ENCODE measurements at places on chromosomes 13 and 19.

GRCh38 chr19:1360818-1361461 is 22.8 kb upstream of the NDUFS7 start:
- ATAC-seq: no peak
- peaks cover 43% of the 10 kb centered on the region for H3K4me1 ChIP-seq
- H3K27ac ChIP-seq: no peak overlapping the region
- no peak overlapping the region for H3K4me3 ChIP-seq
- no peaks in the 10 kb centered on the region for H3K27me3 ChIP-seq

DNA sequence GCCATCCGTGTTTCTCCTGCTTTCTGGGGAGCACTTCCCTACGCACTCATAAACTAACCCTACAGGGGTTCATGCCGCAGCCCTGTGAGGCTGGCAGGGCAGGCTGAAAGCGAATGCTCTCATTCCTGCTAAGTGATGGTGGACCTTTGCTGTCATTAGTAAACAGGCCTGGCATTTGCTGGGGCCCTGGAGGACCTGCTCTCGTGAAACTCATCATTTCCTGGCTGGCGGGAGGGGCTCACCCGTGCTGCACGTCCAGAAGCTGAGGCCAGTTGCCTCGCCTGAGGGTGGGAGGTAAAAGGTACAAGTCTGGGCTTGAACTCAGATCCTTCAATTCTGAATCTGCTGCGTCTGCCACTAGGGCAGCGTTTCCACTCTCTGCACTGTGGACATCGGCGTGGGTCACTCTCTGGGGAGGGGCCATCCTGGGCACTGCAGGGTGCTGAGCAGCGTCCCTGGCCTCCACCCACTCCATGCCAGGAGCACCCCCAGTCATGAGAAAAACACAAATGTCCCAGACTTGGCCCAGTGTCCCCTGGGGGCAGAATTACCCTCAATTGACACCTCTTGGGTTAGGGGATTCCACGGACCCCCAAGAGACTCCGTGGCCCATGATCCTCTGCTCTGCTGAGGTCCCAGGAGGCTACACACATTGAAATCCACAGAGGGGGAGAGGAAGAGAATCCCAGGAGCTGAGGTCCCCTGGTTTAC is 7.0 kb downstream of the MOB3A start:
- H3K4me3 ChIP-seq: peak overlapping the region; percentile 70
- peak overlapping the region; percentile 89 for H3K27ac ChIP-seq
- H3K27me3 ChIP-seq: no peaks in the 10 kb centered on the region
- peaks cover 84% of the 10 kb centered on the region for H3K4me1 ChIP-seq

DNA sequence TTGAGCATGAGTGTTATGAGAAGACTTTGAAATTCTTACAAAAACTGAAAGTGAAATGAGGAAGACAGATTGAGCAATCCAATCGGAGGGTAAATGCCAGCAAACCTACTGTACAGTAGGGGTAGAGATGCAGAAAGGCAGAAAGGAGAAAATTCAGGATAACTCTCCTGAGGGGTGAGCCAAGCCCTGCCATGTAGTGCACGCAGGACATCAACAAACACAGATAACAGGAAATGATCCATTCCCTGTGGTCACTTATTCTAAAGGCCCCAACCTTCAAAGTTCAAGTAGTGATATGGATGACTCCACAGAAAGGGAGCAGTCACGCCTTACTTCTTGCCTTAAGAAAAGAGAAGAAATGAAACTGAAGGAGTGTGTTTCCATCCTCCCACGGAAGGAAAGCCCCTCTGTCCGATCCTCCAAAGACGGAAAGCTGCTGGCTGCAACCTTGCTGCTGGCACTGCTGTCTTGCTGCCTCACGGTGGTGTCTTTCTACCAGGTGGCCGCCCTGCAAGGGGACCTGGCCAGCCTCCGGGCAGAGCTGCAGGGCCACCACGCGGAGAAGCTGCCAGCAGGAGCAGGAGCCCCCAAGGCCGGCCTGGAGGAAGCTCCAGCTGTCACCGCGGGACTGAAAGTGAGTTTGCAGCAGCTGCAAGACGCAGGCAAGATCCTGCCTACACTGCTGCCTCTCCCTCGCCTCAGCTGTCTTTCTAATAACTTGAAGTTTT is at the start of gene TNFSF13B:
TNFSF13B (plus strand) TSS at position 118 of the 728 bp plus-strand sequence; CDS start at position 296, 178 bp downstream.
- peaks cover 34% of the 10 kb centered on the region for H3K4me1 ChIP-seq
- peak; percentile 88 for ATAC-seq
- peak within 1 kb of the TSS; percentile 73 for H3K27ac ChIP-seq
- H3K4me3 ChIP-seq: peak within 1 kb of the TSS; percentile 69

DNA sequence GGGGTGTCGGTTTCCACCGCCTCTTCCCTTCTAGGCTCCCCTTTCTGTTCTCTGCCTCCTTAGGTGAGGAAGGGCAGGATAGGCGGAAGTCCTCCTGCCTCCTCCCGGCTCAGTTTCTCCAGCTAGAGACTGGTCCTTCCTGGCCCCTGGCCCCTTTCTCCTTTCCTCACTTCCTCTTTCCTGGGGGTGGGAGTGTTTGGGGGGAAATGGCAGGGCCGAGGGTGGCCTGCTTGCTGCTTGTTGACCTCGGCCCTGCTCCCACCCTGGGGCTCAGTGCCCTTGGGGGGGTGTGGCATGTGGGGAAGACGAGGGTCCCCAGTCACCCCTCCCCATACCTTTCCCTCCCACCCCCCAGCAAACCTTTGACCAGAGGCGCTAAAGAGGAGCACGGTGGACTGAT is 5.0 kb downstream of the U2AF2 start:
- H3K27ac ChIP-seq: peak overlapping the region; percentile 88
- no peaks in the 10 kb centered on the region for H3K27me3 ChIP-seq
- peaks cover 76% of the 10 kb centered on the region for H3K4me1 ChIP-seq
- H3K4me3 ChIP-seq: peak overlapping the region; percentile 66

DNA sequence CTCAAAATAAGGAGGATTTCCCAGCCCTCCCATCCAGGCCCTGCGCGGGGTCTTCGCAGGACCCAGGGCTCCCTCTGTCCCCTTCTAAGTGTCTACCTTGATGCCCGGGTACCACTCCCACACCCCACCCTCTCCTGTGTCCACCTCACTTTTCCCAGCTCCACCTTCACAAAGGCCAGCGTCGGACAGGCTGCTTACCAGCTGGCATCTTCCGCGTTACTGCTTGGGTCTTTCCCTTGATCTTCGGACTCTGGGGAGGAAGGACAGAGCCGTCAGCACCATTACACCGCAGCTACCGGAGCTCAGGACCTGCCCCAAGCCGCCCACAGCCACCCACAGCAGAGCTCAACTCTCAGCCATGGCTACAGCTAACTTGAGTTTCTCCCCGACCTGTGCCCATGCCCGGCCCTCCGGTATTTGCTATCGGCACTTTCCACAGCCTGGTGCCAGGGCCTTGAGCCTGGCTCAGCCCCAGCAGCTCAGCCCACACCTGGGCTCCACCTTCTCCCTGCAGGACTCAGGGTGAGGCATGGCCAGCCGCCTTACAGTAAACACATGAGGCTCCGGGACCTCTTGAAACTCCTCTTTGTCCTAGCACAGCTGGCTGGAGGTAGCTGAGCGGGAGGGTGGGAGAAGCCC is 3.8 kb downstream of the C13orf46 start:
- ATAC-seq: peak; percentile 22
- no peaks in the 10 kb centered on the region for H3K27me3 ChIP-seq
- H3K36me3 ChIP-seq: peaks cover 11% of the 10 kb centered on the region
- no peak overlapping the region for H3K4me3 ChIP-seq
- H3K27ac ChIP-seq: no peak overlapping the region

GRCh38 chr19:2509096-2509495 is 33.2 kb downstream of the GADD45B start:
- ATAC-seq: no peak

GRCh38 chr13:80235166-80235966 is 105.6 kb downstream of the SPRY2 start:
- H3K27me3 ChIP-seq: peaks cover 13% of the 10 kb centered on the region
- ATAC-seq: no peak
- H3K4me1 ChIP-seq: no peaks in the 10 kb centered on the region
- H3K4me3 ChIP-seq: no peak overlapping the region

- no peak overlapping the region for H3K27ac ChIP-seq
- no peak for ATAC-seq
- H3K36me3 ChIP-seq: peaks cover 16% of the 10 kb centered on the region
Observed at GRCh38 chr19:10462557-10462956, 40.6 kb downstream of the KEAP1 start.

- H3K27ac ChIP-seq: peak overlapping the region; percentile 95
- no peaks in the 10 kb centered on the region for H3K27me3 ChIP-seq
- peak; percentile 93 for ATAC-seq
- peaks cover 63% of the 10 kb centered on the region for H3K4me1 ChIP-seq
- H3K4me3 ChIP-seq: peak overlapping the region; percentile 89
Observed at GRCh38 chr19:38263689-38264485, 486 bp upstream of the SPINT2 start.

DNA sequence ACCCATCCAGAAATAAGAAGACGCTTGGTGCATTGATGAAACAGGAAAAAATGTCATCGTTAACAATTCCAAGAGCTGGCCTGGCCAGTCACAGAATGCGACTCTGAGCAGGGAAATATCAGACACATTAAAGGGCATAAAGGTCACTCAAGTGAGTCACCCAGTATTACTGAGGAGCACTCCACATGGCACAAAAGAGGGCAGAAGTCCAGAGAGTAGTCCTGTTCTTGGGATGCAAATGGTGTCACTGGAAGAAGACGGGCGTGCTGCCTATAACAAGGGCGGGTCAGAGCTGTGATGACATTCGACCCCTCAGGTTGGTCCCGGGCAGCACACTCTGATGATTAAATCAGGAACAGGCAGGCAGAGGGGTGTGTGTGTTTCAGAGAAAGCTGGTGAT is 720.3 kb downstream of the UQCRFS1 start:
- no peaks in the 10 kb centered on the region for H3K4me1 ChIP-seq
- H3K4me3 ChIP-seq: no peak overlapping the region
- ATAC-seq: no peak
- no peak overlapping the region for H3K27ac ChIP-seq
- no peaks in the 10 kb centered on the region for H3K36me3 ChIP-seq

GRCh38 chr13:20610006-20610405 is 43.0 kb downstream of the IFT88 start:
- ATAC-seq: no peak
- no peaks in the 10 kb centered on the region for H3K4me1 ChIP-seq
- H3K27me3 ChIP-seq: no peaks in the 10 kb centered on the region
- no peak overlapping the region for H3K4me3 ChIP-seq
- H3K36me3 ChIP-seq: peaks cover 29% of the 10 kb centered on the region

DNA sequence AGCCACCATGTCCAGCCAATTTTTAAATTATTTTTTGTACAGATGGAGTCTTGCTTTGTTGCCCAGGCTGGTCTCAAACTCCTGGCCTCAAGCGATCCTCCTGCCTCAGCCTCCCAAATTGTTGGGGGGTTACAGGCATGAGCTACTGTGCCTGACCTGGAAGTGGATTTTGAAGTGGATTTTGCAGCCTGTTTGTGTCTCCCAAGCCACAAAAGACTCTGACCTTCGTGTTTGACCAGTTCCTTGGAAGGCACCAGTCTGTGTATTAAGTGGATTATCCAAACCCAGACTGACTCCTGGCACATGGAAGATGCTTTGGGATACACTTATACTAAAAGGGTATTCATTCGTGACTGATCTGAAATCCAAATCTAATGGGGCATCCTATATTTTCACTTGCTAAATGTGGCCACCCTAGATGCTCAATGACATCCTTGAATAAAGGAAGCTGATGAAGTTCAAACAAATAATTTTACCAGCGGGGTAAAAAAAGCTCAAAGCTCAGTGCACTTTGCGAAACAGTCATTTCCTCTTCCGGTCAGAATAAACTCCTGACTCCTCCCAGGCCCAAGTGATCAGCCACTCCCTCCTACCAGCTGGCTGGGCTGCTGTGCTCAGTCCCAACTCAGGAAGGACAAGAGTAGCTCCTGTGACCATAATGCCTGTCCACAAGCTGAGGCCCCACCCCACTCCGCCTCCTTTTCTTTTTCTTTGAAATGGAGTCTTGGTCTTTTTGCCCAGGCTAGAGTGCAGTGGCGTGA is 32.6 kb upstream of the GATAD2A start:
- no peaks in the 10 kb centered on the region for H3K27me3 ChIP-seq
- peak; percentile 98 for ATAC-seq
- H3K4me1 ChIP-seq: peaks cover 9% of the 10 kb centered on the region
- H3K4me3 ChIP-seq: peak overlapping the region; percentile 38

DNA sequence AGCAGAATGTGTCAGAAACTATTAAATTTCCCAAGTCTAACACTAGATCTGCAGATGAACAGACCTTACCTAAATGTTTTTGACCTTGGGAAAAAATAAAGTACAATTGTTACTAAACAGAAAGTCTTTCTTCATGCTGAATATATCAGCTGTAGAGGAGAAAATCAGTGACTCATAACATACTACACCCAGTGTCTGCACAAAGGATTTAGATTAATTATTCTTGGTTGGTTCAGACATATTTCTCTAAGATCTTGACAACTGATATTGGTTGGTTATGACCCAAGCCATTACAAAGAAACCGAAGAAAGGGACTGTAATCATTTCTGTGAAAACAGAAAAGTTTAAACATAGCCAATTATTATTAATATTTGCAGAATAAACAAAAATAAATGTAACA is 225.1 kb downstream of the HS6ST3 start:
- H3K27ac ChIP-seq: no peak overlapping the region
- H3K4me1 ChIP-seq: no peaks in the 10 kb centered on the region
- no peak for ATAC-seq
- H3K27me3 ChIP-seq: no peaks in the 10 kb centered on the region
- H3K4me3 ChIP-seq: no peak overlapping the region

- no peak overlapping the region for H3K27ac ChIP-seq
- H3K4me1 ChIP-seq: peaks cover 19% of the 10 kb centered on the region
- no peak overlapping the region for H3K4me3 ChIP-seq
Observed at GRCh38 chr19:50722201-50723013, 757 bp upstream of the CLEC11A start.

- no peak for ATAC-seq
- no peaks in the 10 kb centered on the region for H3K36me3 ChIP-seq
- H3K27me3 ChIP-seq: peaks cover 43% of the 10 kb centered on the region
- no peak overlapping the region for H3K27ac ChIP-seq
Observed at GRCh38 chr19:6062274-6062673, 48.0 kb downstream of the RFX2 start.

DNA sequence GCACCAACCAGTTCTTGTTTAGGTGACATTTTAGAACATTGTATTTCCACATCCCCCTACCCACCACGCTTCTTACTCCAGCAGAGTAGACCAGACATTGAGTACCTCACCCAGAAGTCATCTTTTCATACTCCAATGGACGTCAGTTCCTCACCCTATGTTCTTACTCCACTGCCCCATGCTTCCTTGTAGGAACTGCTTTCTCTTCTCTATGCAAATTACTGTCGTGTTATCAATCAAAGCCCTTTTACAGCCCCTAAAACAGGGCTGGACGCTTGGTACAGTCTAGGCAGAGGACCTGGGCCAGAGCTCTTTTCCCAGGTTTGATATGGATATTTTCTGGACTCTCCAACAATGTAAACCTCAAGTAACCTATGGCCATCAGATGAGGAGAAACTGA is 58.2 kb downstream of the USP12 start:
- H3K27me3 ChIP-seq: no peaks in the 10 kb centered on the region
- H3K27ac ChIP-seq: peak overlapping the region; percentile 65
- peaks cover 28% of the 10 kb centered on the region for H3K36me3 ChIP-seq
- H3K4me3 ChIP-seq: no peak overlapping the region
- H3K4me1 ChIP-seq: peaks cover 45% of the 10 kb centered on the region
- no peak for ATAC-seq

Data from stimulated activated memory B cell treated with anti-CD40 and anti-IgM and Interleukin-4, amounts not matched to agents 10 μg/mL and 1 μg/mL and 100 μg/mL, for 72 hours (primary cell).